CD4-positive, alpha-beta memory T cell (primary cell): ENCODE measurements at places on chromosomes 5 and 9. TPM values are rescaled to one million over a fixed set of nuclear protein-coding genes. Genes with fewer than 3 reads are reported as not detected.

FGFR4 gene
- 2.2 TPM for total RNA-seq

LHX2 gene
- total RNA-seq = not detected

SMIM3 gene
- 7.9 TPM for total RNA-seq

- H3K4me3 ChIP-seq = no peak overlapping the region
- H3K36me3 ChIP-seq = no peaks in the 10 kb centered on the region
- H3K4me1 ChIP-seq = no peaks in the 10 kb centered on the region
- DNase-seq = no peak
- no peak overlapping the region for H3K27ac ChIP-seq
These were observed 226.2 kb downstream of the ATPSCKMT start for GRCh38 chr5:10023494-10023893.

GRCh38 chr9:108772301-108772894 lies 83.4 kb downstream of the ACTL7B start:
- no peak overlapping the region for H3K4me3 ChIP-seq
- no peaks in the 10 kb centered on the region for H3K4me1 ChIP-seq
- H3K27ac ChIP-seq = no peak overlapping the region
- H3K36me3 ChIP-seq = no peaks in the 10 kb centered on the region

- H3K4me3 ChIP-seq = no peak overlapping the region
- H3K27me3 ChIP-seq = no peaks in the 10 kb centered on the region
- H3K4me1 ChIP-seq = no peaks in the 10 kb centered on the region
- H3K27ac ChIP-seq = no peak overlapping the region
These were observed 441.2 kb upstream of the CHD1 start for GRCh38 chr5:99369797-99370593.

DNA sequence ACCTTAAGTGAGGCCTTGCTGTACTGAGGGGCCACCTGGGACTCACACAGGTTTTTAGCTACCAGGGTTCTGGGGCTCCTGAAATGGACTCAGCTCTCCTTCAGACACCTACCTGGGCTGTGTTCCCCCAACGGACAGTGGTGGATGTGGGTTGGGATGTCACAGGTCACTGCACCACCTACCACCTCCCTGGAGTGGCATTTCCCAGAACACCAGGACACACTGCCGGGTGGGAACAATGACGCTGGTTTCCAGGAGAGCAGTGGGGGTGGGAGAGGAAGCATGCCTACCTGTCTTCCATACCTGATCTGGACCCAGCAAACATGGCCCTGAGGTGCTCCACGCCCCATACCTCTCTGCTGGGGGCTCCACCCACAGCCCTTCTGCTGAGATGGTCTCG lies 20.9 kb downstream of the ERGIC1 start:
- no peak overlapping the region for H3K27ac ChIP-seq
- DNase-seq = no peak
- H3K4me3 ChIP-seq = no peak overlapping the region
- no peaks in the 10 kb centered on the region for H3K36me3 ChIP-seq
- H3K27me3 ChIP-seq = no peaks in the 10 kb centered on the region

DNA sequence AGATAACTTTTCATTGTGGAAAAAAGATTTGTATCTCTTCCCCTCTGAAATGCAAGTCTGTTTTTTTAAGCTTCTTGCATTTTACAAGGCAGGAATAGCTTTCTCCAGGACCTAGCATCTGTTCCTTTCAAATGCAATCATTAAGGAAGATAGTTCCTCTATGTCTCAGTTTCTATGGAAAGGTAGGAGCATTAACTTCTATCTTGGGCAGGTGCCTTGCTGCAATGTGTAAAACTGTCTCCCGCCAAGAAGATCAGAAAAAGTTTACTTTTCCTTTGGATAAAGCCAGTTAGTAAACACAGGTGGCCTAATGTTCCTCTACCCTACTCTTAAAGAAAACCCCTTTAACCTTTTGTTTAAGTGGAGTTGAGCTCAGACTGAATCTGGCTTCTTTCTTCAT lies 560.6 kb upstream of the CYLC2 start:
- no peak for DNase-seq
- H3K4me3 ChIP-seq = no peak overlapping the region
- H3K36me3 ChIP-seq = no peaks in the 10 kb centered on the region
- no peak overlapping the region for H3K27ac ChIP-seq

DNA sequence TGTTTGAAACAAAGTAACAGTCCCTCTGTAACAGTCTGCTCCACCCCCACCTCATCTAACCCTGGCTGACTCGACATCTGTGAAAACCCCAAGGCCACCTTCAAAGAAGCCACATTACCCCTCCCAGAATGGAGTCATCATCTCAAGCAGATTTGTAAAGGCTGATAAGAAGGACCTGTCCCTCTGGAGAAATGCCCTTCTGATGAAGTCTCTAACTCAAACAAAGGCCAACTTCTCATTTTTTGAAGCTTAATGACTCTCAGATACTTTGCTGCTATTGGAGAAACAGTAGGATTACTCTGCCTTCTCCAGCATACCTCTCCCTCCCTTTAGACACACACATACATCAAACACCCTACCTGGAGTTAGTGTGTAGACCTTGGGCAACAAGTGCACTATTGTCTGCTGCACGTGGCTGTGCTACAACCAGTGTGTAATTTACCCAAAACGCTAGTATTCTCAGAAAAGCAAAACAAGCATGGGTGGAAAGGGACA lies 5.3 kb upstream of the SUSD1 start:
- peaks cover 55% of the 10 kb centered on the region for H3K4me1 ChIP-seq
- no peaks in the 10 kb centered on the region for H3K27me3 ChIP-seq
- DNase-seq = peak; percentile 52
- no peaks in the 10 kb centered on the region for H3K36me3 ChIP-seq

DNA sequence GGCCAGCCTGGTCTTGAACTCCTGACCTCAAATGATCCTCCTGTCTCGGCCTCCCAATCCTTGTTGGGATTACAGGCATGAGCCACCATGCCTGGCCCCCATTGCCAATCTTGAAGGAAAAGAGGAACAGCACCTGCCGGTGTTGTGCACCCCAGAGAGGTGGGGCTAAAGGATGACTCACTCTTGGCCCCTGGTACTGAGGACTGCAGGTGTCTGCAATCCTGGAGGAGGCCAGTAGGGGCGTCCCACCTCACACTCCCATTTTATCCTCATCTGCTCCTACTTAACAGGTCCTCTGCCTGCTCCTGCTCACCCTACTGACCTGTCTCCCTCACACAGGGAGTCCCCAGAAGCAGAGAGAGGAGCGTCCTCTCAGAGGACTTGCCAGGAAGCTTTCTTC lies 390.4 kb downstream of the ARHGEF28 start:
- no peak for DNase-seq
- no peaks in the 10 kb centered on the region for H3K4me1 ChIP-seq
- H3K27ac ChIP-seq = no peak overlapping the region

DNA sequence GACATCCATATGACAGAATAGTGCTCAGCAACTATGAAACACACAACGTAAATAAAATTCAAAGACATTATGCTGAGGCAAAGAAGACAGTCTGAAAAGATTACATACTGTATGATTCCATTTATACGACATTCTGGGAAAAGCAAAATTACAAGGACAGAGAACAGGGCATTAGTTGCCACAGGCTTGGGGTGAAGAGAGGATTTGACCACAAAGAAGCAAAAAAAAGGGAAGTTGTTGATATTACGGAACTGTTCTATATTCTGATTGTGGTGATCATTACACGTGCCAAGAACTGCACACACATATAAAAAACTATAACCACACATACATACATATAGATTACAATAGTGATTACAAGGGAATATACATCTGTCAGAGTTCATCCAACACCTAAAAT lies 24.1 kb downstream of the CDK5RAP2 start:
- no peak overlapping the region for H3K27ac ChIP-seq
- H3K27me3 ChIP-seq = no peaks in the 10 kb centered on the region
